ENCODE measurements at places on chromosomes 12 and 14.

DNA sequence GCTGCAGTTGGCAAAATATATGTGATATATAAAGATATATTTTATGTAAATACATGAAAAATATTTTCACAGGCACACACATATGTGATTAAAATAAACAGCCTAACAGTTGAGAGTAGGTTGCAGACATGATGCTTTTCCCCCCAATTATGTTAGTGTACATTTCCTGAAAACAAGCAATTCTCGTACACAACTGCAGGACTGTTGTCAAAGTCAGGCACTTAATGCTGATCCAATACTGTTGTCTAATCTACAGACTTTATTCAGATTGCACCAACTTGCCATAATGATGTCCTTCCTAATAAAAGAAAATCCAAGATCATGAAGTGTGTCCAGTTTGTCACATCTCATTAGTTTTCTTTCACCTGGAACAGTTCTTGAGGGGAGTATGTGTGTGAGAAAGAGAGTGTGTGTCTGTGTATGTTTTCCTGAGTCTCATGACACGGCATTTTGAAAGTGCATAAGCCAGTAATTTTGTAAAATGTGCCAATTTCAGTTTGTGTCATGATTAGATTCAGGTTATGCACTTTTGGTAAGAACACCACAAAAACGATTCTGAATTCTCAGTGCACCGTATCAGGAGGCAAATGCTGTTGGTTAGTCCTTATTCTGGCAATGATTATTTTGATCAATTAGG is 16.5 kb upstream of the SEL1L start:
- no peak for DNase-seq

DNA sequence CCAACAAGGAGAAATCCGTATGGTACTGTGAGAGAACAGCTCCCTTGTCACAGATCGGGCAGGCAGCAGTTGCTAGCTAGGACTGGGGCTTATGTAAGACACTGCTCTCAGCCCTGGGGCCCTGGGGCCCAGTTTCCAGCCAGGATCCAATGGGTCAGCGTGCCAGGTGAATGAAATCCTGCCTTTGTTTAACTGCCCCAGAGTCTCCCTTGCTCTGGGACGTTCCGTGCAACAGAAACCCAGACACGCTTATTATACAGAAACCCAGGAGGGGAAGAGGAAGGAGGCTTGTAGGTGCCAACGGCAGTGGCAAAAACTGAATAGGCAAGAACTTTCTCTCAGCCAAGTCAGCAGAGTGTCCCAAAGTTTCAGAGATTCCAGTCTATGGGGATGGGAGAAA is 110.6 kb downstream of the DIO2 start:
- DNase-seq, result no peak

DNA sequence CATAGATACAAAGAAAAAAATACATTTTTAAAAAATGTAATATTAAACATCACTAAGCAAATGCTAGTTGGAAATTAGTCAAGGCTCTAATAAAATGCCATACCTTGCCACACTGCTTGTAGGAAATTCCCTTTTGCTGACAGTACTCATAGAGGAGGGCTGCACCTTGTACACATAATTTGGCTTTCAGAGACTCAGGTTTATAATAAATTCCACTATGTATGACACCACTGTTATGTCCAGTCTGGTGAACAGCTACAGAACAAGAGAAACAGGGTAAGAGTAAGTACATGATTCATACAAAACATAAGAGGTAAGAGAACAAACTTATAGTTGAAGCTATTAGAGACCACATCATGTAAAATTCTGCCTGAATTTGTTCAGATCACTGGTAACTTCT is 10.1 kb downstream of the L2HGDH start:
- DNase-seq, result no peak

DNA sequence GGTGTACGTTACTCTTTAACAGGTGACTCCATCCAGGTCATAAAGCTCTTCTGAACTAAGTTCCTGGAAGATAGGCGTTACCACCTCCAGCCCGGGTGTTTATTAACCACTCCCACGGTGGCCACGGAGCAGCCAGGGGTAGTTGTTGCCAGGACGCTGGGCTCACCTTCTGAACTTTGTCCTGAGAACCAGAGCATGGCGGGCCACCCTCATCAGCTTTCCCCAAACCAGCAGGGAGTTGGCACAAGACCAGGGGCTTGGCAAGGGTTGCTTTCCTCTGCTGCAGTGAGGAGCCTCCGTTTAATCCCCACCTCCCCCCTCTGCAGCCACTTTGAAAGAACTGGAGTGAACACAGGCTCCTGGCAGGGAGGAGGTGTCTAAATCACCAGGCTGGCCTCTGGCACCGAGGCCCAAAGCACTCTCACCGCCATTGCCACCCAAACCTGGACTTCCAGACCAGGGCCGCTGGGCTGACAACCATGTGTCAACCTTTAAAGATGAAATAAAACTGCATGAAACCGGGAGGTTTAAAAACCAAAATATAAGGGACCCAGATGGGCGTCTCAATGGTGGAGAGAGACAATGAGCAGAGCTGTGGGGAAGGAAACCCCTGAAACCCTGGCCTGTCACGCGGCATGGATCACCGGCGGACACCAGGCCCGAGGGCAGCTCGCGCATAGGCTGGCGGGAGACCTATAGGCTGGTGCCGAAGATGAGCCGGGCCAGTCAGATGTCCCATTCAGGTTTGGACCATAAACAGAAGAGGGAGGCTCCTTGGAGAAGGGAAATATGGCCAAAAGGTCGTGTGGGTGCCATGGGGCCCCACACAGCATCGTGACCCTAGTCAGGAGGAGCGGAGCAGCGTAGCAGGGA is 30.9 kb upstream of the TDRD9 start:
- DNase-seq, result no peak

- no peak for DNase-seq
These were observed 115.3 kb upstream of the CPSF6 start for GRCh38 chr12:69123919-69124638.

DNA sequence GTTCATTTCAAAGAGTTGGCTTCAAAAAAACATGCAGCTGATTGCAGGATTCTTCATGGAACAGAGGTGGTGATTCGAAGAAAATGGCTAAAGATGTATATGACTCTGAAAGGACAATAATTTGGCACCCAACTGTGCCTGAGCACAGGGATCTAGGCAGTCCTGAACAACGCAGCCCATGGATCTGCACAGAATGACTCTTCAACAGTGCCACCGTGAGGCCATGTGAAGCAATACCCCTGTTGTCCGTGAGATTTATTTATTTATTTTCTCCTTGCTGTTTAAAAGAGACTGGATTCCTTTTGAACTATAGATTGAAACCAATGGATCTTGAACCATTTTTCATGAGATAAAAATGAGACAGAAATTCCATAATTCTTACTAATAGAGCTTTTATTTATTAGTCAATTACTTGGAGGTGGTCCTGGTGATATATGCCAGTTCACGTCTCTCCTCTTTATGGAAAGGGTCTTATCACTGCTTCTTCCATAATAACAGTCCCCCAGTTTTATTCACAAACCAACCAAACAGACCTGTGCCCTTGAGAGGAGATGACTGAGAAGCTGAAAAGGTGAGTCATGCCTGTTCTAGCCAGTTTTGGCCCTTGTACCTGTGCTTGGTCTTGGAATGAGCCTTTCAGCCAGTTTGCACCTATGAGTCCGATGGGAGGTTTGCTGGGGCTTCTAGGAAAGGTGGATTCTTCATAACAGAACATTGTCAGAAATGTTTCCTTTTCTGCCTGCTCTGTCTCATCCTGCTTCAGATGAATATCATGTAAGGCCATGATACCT is 1598.3 kb downstream of the AACS start:
- peak; percentile 2 for DNase-seq

GRCh38 chr12:81078469-81079196 is 754 bp downstream of the ACSS3 start:
- no peak for DNase-seq

DNA sequence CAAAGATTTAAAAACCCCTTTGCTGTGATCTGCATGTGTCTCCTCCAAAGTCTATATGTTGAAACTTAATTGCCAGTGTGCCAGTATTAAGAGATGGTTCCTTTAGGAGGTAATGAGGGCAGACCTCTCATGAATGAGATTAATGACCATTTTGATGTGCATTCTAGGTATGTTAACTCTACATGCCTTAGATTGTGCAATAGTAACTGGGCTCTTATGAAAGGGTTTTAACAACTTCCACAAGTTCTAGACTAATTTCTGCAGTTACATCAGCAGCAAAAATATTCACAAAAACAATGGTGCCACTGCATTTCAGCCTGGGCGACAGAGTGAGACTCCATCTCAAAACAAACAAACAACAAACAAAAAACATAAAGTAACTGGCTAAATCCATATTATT is 3.8 kb upstream of the TAS2R10 start:
- DNase-seq, result no peak

GRCh38 chr14:23123419-23123818 is 4.4 kb upstream of the CEBPE start:
- DNase-seq, result no peak

DNA sequence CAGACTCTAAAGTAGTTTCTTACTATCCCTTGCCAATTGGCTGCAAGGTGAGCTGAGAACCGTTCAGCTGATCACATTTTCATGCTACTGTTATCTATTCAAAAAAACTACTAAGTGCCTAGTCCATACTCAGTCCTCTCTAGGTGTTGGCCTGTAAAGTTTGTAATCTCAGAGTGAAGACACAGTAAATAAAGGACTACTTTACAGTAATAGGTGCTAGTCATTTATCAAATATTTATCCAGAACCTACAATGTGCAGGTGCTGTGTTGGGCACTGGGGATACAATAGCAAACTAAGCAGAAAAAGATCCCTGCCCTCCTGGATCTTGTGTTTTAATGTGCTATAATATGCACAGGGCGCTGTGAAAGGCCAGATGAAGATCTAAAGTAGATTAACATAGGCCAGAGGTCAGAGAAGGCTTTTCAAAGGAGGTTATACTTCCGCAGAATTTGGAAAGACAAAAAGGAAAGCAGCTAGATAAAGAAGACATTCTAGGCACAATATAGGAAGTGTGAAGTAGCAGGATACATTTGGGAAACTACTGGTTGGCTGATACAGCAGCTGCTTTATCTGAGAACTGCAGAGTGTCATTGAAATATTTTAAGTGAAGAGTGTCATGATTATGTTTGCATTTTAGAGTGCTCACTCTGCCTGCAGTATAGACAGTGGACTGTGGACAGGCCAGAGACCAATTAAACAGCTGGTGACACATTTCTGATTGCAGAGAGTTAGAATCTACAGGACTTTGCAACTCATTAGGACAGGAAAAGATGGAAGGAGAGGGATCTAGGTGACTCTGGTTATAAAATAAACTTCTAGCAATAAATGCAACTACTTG is 8.0 kb upstream of the ACTR10 start:
- no peak for DNase-seq

GRCh38 chr12:109706747-109707469 is 6.7 kb upstream of the FAM222A start:
- no peak for DNase-seq

GRCh38 chr14:90235179-90235976 is 21.0 kb upstream of the PSMC1 start:
- peak; percentile 81 for DNase-seq

- DNase-seq, result no peak
These were observed 368.8 kb downstream of the TMEM121 start for GRCh38 chr14:105894978-105895881.

Data from neural crest cell (in vitro differentiated cells).